D341Med (cell line): ENCODE measurements at places on chromosomes 7 and 10.

DNA sequence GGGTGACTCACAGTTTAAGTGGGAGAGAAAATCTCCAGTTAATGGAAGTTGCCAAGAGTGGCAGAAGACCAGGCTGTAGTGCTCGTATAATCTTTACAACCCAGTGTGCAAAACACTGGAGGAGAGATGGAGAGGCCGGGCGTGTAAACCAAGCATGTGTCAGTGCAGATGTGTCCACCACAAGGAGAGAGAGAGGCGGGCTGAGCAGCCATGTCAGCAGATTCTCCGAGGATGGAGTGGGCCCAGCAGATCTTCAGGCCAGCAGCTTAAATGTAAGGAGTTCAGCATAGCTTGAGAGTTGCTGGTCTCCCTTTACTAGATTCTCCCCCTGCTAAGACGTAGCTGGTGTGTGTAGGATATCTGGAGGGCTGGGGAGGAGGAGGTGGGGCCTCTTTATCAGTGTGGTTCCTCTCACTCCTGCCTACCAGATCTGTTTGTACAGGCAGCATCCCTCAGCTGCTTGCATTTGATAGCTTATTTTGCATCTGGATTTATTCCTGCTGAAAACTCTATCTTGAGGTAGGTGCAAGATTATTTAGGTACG, 13.7 kb downstream of the BPGM start:
- no peak for DNase-seq

DNA sequence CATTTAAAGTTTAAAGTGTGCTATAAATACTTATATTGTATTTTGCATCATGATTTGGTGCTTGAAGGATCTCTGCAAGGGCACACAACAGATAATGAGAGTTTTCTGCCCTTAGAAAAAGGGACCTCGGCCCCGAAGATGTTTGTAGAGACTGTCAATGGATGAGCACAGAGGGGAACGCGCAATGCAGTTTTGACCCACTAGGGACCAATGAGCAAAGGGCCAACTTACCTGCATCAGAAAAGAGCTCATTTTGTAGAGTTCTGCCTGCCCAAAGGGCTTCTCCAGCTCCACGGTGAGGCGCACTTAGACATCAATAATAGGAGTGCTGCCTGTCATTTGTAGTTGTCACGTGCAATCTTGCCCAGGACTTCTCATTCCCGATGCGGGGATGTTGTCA, 91.1 kb downstream of the BUB3 start:
- no peak for DNase-seq

DNA sequence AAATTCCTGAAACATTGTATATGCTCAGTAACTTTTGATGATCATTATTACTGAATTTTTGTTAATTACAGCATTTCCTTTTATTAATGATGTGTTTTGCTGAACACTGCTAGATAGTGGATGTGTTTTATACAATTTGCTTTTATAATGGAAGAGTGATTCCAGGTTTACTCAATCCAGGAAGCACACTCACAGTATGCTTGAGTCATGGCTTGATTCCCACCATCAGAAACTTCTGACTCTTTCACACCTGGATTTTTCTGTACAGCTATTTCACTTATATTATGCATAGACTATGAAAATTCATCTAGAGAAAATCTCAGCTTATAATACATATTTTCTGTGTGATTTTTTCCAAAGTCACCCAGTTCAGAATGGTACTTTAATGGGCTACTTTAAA, 1040.9 kb downstream of the GRM8 start:
- DNase-seq, result no peak

DNA sequence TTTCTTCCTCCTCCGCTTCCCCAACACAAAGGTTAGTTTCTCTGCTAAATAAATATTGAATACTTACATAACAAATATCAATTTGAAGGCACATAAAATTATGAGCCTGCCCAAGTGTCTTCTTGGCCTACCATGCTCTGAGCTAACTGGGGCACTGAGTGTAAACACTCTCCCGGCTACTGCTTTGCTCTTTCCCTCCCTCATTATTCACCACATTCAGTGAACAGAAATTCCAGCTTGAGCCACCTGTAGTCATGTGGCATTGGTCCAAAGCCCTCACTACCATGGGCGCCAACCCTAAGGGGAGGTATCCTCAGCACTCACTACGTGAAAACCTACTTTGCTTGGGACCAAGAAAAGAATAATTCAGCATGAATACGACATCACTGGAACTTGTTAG, 409.0 kb downstream of the KCNMA1 start:
- DNase-seq, result no peak

GRCh38 chr7:50308203-50308531, 3.7 kb downstream of the IKZF1 start:
- no peak for DNase-seq

DNA sequence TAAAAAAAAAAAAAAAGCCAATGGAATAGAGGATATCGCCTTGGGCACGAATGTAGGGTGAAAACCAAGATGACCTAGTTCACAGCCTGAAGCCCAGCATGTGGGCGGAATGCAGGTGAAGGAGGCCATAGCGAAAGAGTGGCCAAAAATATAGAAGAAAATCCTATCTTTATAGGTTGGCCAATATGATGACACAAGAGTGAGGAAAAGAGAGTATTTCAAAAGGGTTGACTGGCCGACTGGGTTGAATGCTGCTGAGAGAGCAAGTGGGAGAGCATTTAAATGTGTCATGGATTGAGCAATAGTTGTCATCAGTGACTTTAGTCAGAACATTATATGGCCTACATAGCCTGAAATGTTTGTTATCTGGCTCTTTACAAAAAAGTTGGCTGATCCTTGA, 17.2 kb upstream of the GLI3 start:
- no peak for DNase-seq

- DNase-seq, result no peak
Measured at GRCh38 chr10:4983615-4984216, 19.9 kb downstream of the AKR1C2 start.

GRCh38 chr10:118694848-118695247, 59.9 kb downstream of the CACUL1 start:
- DNase-seq, result no peak

- no peak for DNase-seq
Measured at GRCh38 chr10:62666275-62666674, 138.2 kb upstream of the ADO start.
